ENCODE measurements at places on chromosomes 11 and 22.

- DNase-seq: no peak
Observed at GRCh38 chr11:124899383-124900145, 1.9 kb upstream of the ROBO4 start.

DNA sequence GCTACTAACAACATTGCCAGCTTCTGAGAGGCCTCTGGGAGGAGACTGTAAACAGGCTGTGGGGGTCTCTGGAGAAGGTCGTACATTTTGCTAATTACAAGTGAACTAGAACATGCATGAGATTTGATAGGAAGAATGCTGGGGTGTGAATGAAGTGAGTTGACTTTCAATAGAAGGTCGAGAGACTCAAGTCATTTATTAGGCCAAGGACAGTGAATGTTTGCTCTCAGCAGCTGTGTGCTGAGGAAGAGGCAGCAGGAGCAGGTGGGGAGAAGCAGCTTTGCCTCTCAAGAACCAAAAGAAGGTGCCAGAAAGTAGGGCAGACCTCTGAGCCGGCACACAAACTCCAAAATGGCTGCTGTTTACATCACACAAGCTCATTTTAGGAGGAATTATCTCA lies 91.7 kb downstream of the PIWIL4 start:
- DNase-seq: no peak

GRCh38 chr11:129950101-129951091 lies 52.2 kb downstream of the PRDM10 start:
- DNase-seq: no peak

- peak; percentile 90 for DNase-seq
Observed at GRCh38 chr11:61700212-61700611, 20.0 kb downstream of the DAGLA start.

DNA sequence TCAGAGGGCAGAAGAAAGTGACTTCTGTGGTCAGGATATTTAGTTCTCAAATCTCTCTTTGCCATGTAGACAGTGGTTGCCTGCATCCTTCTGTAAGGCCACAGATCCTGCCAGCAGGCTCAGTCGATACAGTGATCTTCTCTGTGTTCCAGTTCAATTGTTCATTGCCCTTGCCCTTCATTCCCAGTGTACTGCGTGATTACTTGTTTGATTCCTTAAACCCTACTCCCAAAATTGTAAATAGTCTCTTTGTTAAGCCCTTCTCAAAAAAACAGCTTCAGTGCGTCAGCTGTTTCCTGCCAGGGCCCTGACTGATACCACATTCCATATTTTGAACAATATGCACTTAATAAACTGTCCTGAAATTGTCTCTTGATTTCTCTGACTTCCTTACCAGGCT lies 9.3 kb upstream of the TYR start:
- no peak for DNase-seq

GRCh38 chr22:46969491-46969890 lies 207.0 kb downstream of the TBC1D22A start:
- no peak for DNase-seq

DNA sequence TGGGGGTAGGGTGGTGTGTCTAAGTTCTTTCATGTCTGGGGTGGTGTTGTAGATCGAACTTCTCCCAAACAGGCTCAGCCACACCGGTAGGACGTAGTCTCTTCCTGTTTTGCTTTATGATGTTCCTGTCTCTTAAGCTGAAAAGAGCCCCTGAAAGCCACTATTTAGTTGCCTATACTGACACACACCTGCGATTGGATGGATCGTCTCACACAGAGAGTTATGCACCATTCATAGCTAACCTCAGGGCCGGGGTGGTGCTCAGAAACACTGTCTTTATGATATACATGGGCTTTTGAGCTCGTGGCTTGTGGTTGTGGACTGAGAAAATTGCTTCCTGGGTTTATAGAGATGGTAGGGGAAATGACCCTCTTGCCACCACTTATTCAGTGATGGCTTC lies 137.6 kb downstream of the TEAD1 start:
- no peak for DNase-seq

DNA sequence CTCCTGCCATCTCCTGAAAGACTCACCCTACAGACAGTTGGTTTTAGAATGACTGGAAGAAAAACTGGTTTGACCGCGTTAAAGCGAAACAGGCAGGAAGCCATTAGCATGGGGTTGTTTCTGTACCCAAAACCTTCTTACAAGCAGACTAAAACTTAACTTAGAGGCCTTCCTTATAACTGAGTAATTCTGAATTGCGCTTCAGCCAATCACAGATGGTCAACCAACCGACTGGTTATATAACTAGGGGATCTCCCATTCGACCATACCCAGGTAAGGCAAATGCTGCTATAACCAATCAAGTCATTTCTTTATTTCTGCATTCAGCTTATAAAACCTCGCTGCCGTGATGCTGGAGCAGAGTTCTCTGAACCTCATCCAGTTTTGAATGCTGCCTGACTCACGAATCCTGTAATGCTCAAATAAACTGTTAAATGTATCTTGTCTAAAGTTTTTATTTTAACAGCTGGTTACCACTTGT lies 87.8 kb upstream of the DRD2 start:
- DNase-seq: no peak

GRCh38 chr11:24932110-24933000 lies 435.5 kb downstream of the LUZP2 start:
- no peak for DNase-seq

- DNase-seq: no peak
Observed at GRCh38 chr11:65663639-65664200, 1.0 kb upstream of the RELA start.

DNA sequence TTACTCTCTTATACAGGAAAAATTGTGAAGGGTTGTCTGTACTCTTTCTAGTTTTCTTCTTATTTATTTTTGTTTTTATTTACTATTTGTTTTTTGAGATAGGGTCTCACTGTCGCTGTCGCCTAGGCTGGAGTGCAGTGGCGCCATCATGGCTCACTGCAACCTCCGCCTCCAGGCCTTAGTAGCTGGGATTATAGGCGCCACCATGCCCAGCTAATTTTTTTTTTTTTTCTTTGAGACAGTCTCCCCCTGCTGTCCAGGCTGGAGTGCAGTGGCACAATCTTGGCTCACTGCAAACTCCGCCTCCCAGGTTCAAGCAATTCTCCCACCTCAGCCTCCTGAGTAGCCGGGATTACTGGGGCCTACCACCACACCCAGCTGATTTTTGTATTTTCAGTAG lies 18.4 kb downstream of the CUL5 start:
- DNase-seq: peak; percentile 39

DNA sequence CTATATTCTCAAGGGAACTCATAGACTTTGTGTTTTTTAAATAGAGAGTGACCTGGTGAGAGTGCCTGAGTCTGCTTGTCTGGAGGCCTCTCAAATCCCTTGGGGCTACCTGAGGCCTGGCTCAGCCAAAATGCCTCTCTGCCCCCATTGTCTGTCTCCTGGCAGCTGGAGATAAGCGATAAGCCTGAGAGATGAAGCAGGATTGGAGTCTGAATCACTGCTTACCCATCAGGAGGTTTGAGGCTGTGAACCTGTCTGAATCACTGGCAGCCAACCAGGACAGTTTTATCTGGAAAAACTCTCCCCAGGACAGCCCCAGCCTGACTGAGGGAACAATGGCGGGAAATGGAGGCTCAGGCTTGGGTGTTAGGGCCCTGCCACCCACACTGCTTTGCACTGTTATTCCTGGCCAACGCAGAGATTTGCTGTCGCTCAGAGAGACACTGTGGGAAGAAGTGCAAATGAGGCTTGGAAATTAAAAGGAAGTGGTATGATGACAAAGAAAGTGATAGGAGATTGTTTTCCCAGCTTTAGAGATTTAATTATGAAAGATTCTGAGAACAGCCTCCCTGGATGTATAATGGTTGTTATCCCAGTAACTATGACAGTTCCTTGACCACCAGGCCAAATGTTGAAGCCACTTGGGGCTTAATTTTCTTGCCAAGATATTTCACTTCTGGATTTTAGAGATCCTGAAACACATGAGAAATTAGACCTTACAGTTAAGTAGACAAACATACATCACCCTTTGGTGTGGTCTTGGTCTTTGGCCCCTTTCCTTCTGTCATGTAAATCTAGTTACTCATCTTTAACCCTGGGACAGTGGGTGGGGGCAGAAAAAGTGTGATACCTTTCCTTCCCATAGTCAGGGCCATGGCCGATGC lies 102.1 kb downstream of the RASSF10 start:
- DNase-seq: no peak

GRCh38 chr11:131537196-131537595 lies 166.8 kb downstream of the NTM start:
- DNase-seq: no peak

GRCh38 chr22:37662039-37662438 lies 3.5 kb downstream of the PDXP start:
- DNase-seq: no peak

DNA sequence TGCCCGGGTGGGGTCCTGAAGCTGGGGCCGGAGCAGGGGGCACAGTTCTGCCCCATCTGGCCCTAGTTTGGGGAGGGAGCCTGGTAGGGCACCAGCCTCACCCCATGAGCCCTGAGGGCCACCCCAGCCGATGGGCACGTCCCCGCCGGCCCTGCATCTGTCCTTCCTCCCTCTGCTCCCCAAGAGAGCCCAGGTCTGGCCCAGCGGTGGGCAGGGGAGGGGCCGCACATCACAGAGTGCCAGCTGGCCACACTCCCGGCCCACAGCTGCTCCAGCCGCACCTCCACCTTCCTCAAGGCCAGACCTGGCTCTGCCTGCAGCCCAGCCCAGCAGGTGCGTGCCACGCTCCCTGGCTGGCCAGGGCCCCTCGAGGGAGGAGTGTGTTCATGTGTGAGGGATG lies 21.6 kb downstream of the BRSK2 start:
- DNase-seq: no peak

- DNase-seq: no peak
Observed at GRCh38 chr22:26302726-26303125, 126.3 kb upstream of the ASPHD2 start.

GRCh38 chr11:75152090-75152489 lies 1.2 kb downstream of the SLCO2B1 start:
- DNase-seq: no peak

DNA sequence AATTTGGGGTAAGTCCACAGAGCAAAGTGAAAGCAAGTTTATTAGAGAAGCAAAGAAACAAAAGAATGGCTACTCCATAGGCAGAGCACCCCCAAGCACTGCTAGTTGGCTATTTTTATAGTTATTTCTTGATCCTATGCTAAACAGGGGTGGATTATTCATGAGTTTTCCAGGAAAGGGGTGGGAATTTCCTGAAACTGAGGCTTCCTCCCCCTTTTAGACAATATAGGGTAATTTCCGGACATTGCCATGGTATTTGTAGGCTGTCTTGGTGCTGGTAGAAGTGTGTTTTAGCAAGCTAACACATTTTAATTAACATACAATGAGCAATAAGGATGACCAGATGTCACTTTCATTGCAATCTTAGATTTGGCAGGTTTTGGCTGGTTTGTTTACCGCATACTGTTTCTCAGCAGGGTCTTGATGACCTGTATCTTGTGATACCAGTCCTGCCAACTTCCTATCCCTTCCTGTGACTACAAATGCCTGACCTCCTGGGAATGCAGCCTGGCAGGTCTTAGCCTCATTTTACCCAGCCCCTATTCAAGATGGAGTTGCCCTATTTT lies 937 bp upstream of the C1QTNF6 start:
- no peak for DNase-seq

DNA sequence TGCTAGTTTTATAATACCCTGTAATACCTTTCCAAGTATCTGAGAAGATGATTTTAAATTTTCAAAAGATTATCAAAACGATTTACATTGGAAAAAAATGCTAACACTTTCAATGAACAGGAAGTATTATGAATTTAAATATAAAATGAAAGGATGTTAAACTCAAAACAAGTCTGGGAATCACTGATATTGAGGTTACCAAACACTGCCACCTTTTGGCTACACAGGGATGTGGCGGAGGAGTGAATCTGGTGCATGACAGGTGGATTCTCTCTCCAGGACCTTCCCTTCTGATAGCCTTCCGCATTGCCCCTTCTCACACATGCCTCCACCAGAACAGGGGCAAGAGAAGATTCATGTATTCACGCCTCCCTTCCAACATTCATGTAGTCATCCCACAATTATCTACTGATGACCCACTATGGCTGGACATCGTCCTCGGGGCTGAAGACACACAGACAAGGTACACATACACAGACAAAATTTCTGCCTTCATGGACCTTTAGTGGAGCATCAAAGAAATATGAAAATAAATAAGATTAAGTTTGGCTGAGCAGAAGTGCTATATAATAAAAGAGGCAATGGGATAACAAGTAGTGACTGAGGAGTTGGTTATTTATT lies 34.7 kb downstream of the ATG16L2 start:
- DNase-seq: peak; percentile 70

GRCh38 chr11:134480136-134480712 lies 68.2 kb upstream of the B3GAT1 start:
- DNase-seq: no peak

GRCh38 chr22:32494971-32495370 lies 20.4 kb downstream of the FBXO7 start:
- no peak for DNase-seq

DNA sequence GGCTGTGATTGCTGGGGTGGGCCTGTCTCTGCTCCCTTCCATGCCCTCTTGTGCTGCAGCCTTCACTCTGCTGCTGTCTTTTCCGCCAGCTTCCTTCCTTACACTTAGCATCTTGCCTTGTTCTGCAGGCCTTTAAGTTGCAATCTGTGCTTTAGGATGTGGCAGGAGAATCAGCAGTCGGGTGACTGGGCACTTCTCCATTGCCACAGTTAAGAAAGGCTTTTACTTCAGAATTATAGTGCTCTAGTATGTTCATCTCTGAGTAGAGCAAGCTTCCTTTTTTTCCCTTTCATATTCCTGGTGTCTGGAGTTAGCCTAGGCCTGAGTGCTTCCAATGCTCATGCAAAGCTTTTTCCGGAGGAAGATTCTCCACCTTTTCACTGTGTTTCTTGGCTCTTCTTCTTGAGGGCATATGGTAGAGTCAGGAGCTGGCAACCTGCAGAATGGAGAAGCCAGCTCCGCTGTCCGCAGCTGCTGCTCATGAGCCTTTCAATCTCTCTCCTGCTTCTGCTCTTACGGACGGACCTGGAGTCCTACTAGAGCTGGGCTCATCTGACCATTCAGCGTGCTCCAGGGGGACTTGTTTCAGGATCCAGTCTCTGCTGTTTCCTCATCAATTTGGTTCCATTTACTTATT lies 20.2 kb downstream of the PPP6R2 start:
- no peak for DNase-seq

- DNase-seq: no peak
Observed at GRCh38 chr11:77589181-77589520, 602 bp upstream of the AQP11 start.

- no peak for DNase-seq
Observed at GRCh38 chr11:132605825-132606570, 926.3 kb downstream of the OPCML start.

- DNase-seq: no peak
Observed at GRCh38 chr22:42443240-42444076, 11.3 kb upstream of the NFAM1 start.

GRCh38 chr11:31869986-31870385 lies 58.9 kb upstream of the PAX6 start:
- no peak for DNase-seq

DNA sequence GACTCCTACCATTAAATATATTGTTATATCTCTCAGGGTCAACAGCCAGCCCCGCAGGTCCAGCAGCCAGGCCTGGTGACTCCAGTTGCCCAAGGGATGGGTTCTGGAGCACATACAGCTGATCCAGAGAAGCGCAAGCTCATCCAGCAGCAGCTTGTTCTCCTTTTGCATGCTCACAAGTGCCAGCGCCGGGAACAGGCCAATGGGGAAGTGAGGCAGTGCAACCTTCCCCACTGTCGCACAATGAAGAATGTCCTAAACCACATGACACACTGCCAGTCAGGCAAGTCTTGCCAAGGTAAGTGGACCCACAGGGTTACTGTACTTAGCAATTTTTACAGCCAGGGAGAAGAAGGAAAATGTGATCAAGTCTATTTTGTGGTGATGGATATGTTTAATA lies 35.1 kb downstream of the EP300 start:
- DNase-seq: no peak

GRCh38 chr11:13183094-13183825 lies 94.3 kb upstream of the BMAL1 start:
- DNase-seq: no peak

All from T47D (cell line).